ENCODE measurements at places on chromosomes 7 and 10.

GRCh38 chr10:133030781-133031180 lies 56.9 kb upstream of the ADGRA1 start:
- no peak overlapping the region for H3K4me3 ChIP-seq
- DNase-seq, result no peak
- H3K4me1 ChIP-seq, result no peaks in the 10 kb centered on the region

DNA sequence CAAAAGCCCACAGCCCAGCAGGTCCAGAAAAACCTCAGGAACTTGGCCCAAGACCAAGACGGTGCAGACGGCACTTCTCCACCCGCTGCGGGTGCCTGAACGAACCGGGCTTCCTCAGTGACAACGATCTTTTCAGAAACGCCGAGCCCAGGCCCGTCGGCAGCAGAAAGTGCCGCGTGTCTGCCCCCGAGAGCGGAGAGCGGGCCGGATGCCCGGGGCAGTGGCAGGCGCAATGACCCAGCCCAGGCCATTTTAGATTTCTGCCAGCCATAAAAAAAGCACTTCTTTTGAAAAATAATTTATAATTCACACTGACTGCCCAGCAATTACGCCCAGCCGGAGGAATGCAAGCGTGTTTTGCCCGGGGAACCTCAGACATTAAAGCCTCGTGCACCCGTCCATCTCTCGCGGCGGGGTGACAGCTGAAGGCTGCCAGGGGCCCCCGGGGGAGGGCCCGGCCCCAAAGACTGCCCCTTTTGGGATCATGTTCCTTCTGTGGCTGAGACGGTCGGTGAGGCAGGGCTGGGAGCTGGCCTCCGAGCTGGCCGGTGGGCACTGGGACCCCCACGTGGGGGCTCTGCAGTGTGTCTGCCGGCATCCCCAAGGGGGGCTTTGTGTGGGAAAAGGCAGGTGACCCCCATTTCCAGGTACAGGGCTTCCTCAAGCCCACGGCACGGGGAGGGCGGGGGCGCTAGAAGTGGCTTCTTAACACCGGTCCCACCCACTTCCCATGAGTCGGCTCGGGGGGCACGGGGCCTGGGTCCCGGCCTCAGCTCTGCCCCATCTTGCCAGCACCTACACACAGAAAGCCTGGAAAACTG lies 71.3 kb upstream of the PDGFA start:
- H3K4me1 ChIP-seq, result peaks cover 32% of the 10 kb centered on the region
- peaks cover 60% of the 10 kb centered on the region for H3K36me3 ChIP-seq
- H3K27me3 ChIP-seq, result no peaks in the 10 kb centered on the region
- no peak overlapping the region for H3K4me3 ChIP-seq
- peak overlapping the region; percentile 51 for H3K27ac ChIP-seq

DNA sequence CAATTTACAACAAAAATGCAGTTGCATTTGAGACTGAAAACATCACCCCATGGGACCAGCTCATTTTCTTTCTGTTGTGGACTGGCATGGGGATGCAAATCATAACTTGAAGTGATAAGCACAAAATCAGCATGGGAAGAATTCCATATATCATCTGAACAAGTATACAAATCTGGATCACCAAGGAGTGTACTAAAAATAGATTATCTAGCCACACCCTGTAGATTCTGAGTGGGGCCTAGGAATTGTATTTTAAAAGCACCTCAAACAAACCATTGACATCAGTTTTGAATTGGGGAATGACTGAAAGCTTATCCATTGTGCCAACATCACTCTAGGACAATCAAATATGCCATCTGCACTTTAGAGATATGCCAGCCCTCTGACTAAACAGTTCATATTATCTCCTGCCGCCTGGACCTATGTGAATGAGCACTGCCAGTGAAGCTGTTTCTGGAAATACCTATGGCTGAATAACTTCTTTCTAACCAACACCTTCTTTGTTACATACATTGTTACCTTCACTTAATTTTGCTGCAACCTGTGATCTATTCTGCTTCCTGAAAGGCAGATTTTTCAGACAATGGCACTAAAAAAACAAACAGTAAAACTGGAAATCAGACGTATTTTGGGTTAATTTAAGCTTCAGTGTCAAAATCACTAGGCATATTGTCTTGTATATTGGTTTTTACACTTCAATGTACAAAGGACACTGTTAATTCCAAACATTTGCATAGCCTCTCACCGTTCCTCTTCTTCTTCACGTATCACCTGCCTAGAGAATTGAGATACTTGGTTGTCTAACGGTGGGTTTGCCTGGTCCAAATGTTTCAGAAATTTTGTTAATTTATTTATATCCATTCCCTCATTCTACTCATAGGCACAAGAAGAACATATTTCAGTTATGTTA lies 42.4 kb upstream of the HGF start:
- peaks cover 4% of the 10 kb centered on the region for H3K4me1 ChIP-seq
- H3K27me3 ChIP-seq, result no peaks in the 10 kb centered on the region
- no peak for DNase-seq
- H3K36me3 ChIP-seq, result peaks cover 3% of the 10 kb centered on the region
- no peak overlapping the region for H3K27ac ChIP-seq

DNA sequence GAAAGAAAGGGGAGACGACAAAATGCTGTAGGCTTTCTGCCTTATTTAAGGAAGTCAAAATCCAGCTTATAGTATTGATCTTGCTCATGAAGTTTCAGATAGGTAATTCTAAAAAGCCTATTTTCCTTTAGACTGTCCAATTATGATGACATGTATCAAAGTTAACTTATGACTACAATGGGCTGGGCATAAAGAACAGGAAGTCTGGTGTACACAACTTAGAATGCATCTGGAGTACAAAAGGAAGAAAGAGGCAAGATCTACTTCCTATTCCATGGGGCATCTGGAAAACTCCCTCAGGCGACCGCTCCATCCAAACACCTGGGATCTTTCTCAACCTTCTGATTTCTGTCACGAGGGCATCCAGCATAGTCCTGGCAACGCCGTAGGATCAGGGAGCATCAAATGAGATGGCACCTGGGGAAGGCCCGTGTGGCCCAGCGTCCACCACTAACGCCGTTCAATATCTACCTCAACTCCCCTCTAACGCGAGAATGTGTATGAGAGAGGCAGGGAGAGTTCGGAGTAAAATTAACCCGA lies 512 bp downstream of the FAM24B start:
- H3K4me3 ChIP-seq, result peak overlapping the region; percentile 98
- peak overlapping the region; percentile 95 for H3K27ac ChIP-seq
- no peaks in the 10 kb centered on the region for H3K27me3 ChIP-seq
- peaks cover 36% of the 10 kb centered on the region for H3K36me3 ChIP-seq
- DNase-seq, result no peak

- H3K4me3 ChIP-seq, result no peak overlapping the region
- H3K27me3 ChIP-seq, result no peaks in the 10 kb centered on the region
- H3K27ac ChIP-seq, result no peak overlapping the region
- DNase-seq, result no peak
Measured at GRCh38 chr7:27677912-27678612, 15.4 kb upstream of the HIBADH start.

DNA sequence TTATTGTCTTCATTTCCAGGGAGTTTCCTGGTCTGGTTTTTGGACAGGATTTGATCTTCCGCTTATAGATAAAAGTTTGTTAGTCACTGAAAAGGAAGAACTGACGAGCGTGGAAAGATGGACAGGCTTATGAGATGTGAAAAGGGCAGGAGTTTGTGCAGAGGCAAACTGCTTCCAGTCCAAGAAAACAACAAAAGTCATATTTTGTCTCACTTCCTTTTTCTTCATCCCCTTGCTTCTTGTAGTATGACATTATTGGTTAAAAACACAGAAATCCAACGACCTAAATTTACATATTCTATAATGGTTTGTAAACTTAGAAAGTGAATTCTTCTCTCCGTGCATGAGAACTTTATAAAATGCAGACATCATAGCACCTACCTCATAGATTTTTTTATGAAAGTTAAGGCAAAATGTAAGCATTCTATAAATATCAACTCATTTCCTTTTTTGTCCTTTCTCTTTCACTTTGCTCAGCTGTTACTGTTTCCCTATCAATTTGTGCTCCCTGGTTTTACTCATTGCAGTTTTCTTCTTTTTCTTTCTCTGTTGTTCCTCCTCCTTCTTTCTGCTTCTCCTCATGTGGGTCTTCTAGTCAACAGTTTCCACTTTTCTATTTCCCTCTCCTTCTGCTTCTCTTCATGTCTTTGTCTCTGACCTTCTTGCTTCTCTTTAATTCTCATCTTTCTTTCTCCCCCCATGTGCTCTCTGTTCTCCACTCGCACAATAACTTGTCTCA lies 370.2 kb downstream of the ARL4A start:
- peaks cover 35% of the 10 kb centered on the region for H3K4me1 ChIP-seq
- peak overlapping the region; percentile 90 for H3K27ac ChIP-seq

DNA sequence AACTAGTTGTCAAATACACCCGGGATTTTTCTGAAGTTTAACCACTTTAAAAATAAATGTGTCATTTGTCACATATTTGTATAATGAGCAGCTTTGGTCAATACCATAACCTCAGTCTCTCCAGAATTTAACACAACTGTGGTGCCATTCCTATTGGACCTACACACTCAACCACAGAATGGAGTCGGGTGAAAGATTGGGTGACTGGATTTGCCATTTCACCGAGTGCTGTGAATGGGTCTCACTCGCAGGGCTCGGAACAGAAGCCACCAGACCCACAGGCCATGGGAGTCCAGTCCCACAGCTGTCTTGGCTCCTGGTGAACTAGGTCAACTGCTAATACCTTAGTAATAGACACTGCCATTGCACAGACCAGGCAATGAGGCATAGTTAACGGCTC lies 298.4 kb downstream of the CCDC3 start:
- no peak overlapping the region for H3K27ac ChIP-seq
- H3K36me3 ChIP-seq, result peaks cover 26% of the 10 kb centered on the region
- no peak overlapping the region for H3K4me3 ChIP-seq
- H3K27me3 ChIP-seq, result no peaks in the 10 kb centered on the region
- H3K4me1 ChIP-seq, result peaks cover 72% of the 10 kb centered on the region

GRCh38 chr7:27103489-27104226 lies 1.2 kb upstream of the HOXA2 start:
- peaks cover 31% of the 10 kb centered on the region for H3K36me3 ChIP-seq
- H3K4me3 ChIP-seq, result no peak overlapping the region
- H3K27me3 ChIP-seq, result peaks cover 80% of the 10 kb centered on the region

GRCh38 chr7:112868609-112869008 lies 78.4 kb upstream of the TMEM168 start:
- H3K4me3 ChIP-seq, result no peak overlapping the region
- H3K36me3 ChIP-seq, result peaks cover 12% of the 10 kb centered on the region
- H3K27ac ChIP-seq, result no peak overlapping the region
- H3K4me1 ChIP-seq, result peaks cover 60% of the 10 kb centered on the region

DNA sequence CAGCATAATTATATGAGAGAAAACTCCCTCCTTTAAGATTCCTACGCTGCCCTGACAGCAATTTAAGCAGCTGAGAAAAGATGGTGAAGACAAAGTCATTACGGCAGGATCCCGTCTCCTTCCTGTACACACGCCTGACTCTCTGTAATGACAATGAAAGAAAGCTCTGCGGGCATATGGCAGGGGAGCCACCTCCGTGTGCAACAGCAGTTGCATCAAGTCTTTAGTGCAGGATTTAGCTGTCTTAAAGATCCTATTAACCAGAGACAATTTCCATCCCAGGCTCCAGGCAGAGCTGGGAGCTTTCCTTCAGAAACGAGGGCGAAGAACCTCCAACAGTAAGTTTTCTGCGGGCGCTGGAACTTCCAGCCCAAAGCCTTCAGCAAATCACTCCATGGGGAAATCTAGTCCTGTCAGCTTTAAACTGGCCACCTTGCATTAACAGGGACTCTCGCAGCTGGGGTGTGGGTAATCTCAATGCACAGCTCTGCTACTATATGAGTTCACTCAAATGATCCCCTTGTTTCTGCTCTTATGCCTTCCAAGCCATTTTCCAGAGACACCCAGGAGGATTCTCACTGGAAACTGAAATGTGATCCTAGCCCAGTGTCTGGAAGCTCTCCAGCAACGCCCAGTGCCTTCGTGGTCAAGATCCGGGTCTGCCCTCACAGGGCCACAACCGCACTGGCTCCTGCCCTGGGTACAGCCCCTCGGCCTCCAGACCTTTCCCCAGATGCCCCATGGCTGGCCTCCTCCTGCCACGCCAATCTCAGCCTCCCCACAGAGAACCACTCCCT lies 74.9 kb downstream of the CTBP2 start:
- no peak for DNase-seq
- H3K36me3 ChIP-seq, result no peaks in the 10 kb centered on the region
- H3K4me1 ChIP-seq, result no peaks in the 10 kb centered on the region
- H3K27ac ChIP-seq, result no peak overlapping the region
- H3K4me3 ChIP-seq, result no peak overlapping the region
- peaks cover 64% of the 10 kb centered on the region for H3K27me3 ChIP-seq

GRCh38 chr10:129328546-129328945 lies 138.5 kb upstream of the MGMT start:
- no peaks in the 10 kb centered on the region for H3K4me1 ChIP-seq
- H3K27me3 ChIP-seq, result peaks cover 28% of the 10 kb centered on the region
- DNase-seq, result no peak
- H3K27ac ChIP-seq, result no peak overlapping the region
- no peak overlapping the region for H3K4me3 ChIP-seq

DNA sequence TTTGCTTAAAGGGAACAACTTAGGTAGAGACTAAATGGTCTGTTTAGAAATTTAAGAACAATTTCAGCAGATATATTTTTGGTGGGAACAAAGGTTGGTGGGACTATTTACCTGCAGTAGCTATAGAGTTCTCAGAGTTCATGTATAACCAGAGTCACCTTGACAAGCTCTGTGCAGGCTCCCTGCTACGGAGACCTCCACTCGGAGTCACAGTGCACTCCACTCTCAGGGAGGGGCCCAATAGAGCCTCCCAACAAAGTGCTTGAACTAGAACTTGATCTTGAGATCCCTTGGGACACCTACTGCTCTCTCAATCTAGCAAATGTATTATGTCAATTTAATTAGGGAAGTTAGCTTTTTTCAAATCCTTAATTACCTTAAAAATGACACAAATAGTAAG lies 2.3 kb downstream of the MYPN start:
- H3K27ac ChIP-seq, result no peak overlapping the region
- no peak overlapping the region for H3K4me3 ChIP-seq
- DNase-seq, result no peak
- no peaks in the 10 kb centered on the region for H3K36me3 ChIP-seq
- peaks cover 12% of the 10 kb centered on the region for H3K27me3 ChIP-seq

- no peaks in the 10 kb centered on the region for H3K36me3 ChIP-seq
- DNase-seq, result no peak
- peaks cover 6% of the 10 kb centered on the region for H3K4me1 ChIP-seq
- no peaks in the 10 kb centered on the region for H3K27me3 ChIP-seq
Measured at GRCh38 chr7:141889321-141889720, 26.9 kb upstream of the OR9A4 start.

GRCh38 chr7:11970132-11970531 lies 138.1 kb upstream of the THSD7A start:
- no peak for DNase-seq
- no peak overlapping the region for H3K27ac ChIP-seq
- H3K4me1 ChIP-seq, result no peaks in the 10 kb centered on the region
- H3K27me3 ChIP-seq, result no peaks in the 10 kb centered on the region
- no peaks in the 10 kb centered on the region for H3K36me3 ChIP-seq
- no peak overlapping the region for H3K4me3 ChIP-seq

GRCh38 chr7:35734001-35734483 lies 39.1 kb upstream of the HERPUD2 start:
- H3K4me1 ChIP-seq, result peaks cover 38% of the 10 kb centered on the region
- H3K27ac ChIP-seq, result no peak overlapping the region
- no peak for DNase-seq

GRCh38 chr7:141915565-141915964 lies 634 bp upstream of the OR9A4 start:
- peaks cover 5% of the 10 kb centered on the region for H3K4me1 ChIP-seq
- DNase-seq, result no peak
- H3K4me3 ChIP-seq, result no peak overlapping the region
- H3K27ac ChIP-seq, result no peak overlapping the region
- H3K27me3 ChIP-seq, result peaks cover 12% of the 10 kb centered on the region
- no peaks in the 10 kb centered on the region for H3K36me3 ChIP-seq

GRCh38 chr7:135925210-135925609 lies 51.9 kb downstream of the MTPN start:
- no peak overlapping the region for H3K27ac ChIP-seq
- H3K4me3 ChIP-seq, result no peak overlapping the region
- H3K36me3 ChIP-seq, result peaks cover 60% of the 10 kb centered on the region
- DNase-seq, result no peak
- H3K27me3 ChIP-seq, result no peaks in the 10 kb centered on the region
- peaks cover 20% of the 10 kb centered on the region for H3K4me1 ChIP-seq

Measured in stimulated activated naive B cell treated with anti-CD40 and anti-IgM and Interleukin-4, amounts not matched to agents 10 μg/mL and 1 μg/mL and 100 μg/mL, for 72 hours (primary cell).